Immature natural killer cell (primary cell): ENCODE measurements at places on chromosomes 11 and 22. TPM values are rescaled to one million over a fixed set of nuclear protein-coding genes. Genes with fewer than 3 reads are reported as not detected.

Gene TRIM34
- 37.6 TPM for polyA plus RNA-seq

Gene IRAG1
- polyA plus RNA-seq = 0.41 TPM

DNA sequence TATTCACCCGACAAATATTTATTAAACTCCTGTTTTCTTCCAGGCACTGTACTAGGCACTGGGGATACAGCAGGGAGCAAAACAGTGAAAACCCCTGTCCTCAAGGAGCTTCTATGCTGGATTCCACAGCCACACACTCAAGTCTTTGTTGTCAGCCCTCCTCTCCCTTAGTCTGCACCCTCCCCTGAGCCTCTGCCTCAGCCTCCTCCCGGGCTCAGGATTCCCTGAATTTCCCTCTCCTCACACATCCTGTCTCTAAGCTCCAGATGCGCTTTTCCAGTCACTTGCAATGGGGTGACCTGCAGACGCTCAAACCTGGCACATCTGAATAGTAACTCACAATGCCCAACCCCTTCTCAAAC, 13.5 kb upstream of the TUB start:
- no peak for DNase-seq

GRCh38 chr22:45425101-45425500, 11.6 kb downstream of the RIBC2 start:
- no peak for DNase-seq

DNA sequence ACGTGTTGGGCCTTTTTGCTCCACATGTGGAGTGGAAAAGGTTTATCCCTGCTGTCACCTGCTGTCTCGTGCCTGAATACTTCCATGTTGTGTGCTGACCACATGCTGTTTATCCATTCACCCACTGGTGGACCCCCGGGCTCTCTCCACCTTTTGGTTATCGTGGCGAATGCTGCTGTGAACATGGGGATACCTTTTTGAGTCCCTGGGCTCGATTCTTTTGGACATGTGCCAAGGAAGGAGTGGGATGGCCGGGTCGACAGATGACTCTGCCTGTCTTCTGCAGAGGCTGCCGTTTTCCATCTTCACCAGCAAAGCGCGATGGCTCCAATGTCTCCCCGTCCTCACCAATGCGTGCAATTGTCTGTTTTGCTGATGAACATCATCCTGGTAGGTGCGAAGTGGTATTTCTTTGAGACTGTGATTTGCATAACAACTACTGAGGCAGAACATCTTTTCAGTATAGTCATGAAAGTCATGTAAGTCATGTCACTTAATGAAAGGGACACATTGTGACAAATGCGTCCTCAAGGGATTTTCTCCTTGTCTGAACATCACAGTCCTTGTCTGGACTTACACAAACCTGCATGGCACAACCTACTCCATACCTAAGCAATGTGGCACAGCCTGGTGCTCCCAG, 758.7 kb downstream of the BRD1 start:
- DNase-seq = no peak

GRCh38 chr11:61147271-61147670, 14.0 kb downstream of the VPS37C start:
- DNase-seq = no peak
